ENCODE measurements at places on chromosomes 4 and X. TPM values are rescaled to one million over a fixed set of nuclear protein-coding genes. Genes with fewer than 3 reads are reported as not detected.

The TEX13B gene
- not detected for total RNA-seq

The FAM184B gene
- total RNA-seq = not detected

The CDX4 gene
- total RNA-seq = not detected

The IGBP1 gene
- total RNA-seq = 65.1 TPM

The POU4F2 gene
- total RNA-seq = not detected

The GSX2 gene
- total RNA-seq = not detected

The ETFDH gene
- total RNA-seq = 32.6 TPM

The SLC10A6 gene
- 7.1 TPM for total RNA-seq

DNA sequence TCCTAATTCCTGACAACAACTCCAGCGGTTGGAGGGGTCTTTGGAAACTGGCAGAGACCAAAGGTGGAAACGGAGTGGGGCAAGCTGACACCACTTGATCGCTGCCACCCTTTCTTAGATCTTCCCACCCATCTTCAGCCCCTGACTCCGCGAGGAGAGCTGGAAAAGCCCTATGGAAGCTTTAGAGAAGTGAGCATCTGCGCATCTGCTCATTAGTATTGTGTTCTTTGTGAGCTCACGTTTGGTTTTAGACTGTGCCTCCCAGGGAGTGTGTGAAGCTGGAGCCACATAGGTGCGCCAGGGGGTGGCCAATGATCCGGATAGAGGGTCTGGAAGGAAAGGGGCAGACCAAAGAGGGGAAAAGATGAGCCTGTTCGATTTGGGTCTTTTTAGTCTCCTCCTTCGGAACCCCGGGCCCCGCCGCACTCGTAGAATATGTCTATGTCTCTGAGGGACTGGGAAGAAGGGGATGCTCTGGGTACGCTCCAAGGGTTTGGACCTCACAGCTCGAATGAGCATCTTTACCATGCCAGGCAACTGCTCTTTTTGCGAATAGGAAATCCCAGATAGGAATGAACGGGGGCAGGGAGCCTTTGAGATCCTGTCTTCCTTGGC lies 578 bp upstream of the DKK2 start:
- H3K36me3 ChIP-seq = no peaks in the 10 kb centered on the region
- H3K27me3 ChIP-seq = peaks cover 7% of the 10 kb centered on the region
- H3K4me3 ChIP-seq = no peak overlapping the region
- no peak overlapping the region for H3K27ac ChIP-seq
- no peak for DNase-seq

DNA sequence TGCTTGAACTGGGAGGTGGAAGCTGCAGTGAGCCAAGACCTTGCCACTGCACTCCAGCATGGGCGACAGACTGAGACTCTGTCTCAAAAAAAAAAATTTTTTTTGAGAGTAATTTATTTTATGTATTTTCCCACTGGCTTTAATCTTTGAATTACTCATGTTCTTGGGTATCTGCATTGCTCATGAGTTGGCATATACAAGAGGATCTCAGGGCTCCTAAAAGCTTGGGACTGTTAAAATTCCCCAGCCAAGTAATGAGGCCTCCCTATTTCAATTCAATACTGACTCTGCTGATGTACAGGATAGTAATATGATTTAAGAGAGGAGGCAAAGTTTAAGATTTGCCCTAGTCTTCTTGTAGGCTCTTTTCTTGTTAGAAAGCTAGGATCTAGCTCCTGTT lies 6.2 kb downstream of the IL21 start:
- H3K4me1 ChIP-seq = peaks cover 14% of the 10 kb centered on the region
- no peaks in the 10 kb centered on the region for H3K27me3 ChIP-seq
- H3K4me3 ChIP-seq = no peak overlapping the region
- no peak for DNase-seq
- H3K27ac ChIP-seq = no peak overlapping the region
- no peaks in the 10 kb centered on the region for H3K36me3 ChIP-seq

- no peak overlapping the region for H3K27ac ChIP-seq
- DNase-seq = no peak
- H3K36me3 ChIP-seq = no peaks in the 10 kb centered on the region
- H3K4me3 ChIP-seq = no peak overlapping the region
- H3K27me3 ChIP-seq = no peaks in the 10 kb centered on the region
Observed at GRCh38 chrX:110180928-110181310, 137.0 kb downstream of the AMMECR1 start.

DNA sequence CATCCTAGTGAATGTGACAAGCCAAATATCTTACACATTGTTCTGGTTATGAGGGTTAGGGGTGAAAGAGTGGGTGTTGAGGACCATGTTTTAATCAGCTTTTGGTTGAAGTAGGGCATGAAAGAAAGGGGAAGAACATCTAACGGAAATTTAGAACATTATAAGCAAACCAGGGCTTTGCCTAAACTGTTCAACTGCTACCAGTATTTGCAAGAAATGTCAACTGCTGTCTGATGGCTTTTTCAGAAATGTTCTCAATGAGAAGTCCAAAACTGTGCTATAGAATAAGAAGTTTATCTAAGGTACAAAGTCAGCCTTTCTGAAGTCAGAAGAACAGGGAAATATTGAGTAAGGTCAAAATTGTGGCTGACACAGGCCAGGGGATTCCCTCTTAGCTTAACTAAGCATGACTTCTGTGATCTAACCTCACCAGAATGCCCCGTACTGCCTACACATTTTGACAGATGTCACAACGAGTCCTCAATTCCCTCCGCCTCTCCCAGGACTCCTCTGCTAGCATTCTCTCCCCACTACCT lies 67.1 kb downstream of the DTHD1 start:
- H3K27ac ChIP-seq = peak overlapping the region; percentile 83
- H3K4me3 ChIP-seq = no peak overlapping the region
- H3K4me1 ChIP-seq = peaks cover 40% of the 10 kb centered on the region

DNA sequence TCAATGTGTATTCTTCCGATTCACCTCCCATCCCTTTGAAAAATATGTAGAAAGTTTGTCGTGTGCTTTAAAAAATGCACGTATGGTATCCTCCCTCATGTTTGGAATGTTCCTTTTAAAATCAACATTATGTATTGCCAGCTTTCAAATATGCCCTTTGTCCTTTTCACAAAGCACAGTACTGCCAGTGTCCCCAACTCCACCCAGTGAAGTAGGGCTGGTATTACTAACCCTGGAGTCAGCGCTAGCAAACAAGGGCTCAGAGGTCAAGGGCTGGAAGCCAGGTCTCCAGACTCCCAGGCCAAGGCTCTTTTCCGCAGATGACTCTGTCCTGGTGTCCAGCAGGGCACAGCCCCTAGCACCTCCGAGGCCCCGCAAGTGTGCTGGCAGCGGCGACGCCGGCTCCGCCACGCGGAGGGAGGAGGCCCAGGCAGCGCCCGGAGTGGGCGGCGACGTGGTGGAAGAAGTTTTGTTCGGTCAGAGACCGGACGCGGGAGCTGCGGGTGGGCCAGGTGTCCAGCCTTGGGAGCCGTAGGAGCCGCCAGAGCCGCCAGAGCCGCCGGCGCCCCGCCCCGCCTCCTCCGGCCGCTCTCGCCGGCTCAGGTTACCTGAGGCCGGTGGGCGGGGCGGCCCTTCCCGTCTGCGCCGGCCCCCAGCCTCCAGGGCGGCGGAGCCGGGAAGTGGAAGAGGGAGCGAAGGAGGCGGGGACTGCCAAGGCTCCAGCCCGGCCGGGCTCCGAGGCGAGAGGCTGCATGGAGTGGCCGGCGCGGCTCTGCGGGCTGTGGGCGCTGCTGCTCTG lies at the start of gene IL13RA1:
Gene IL13RA1, plus strand, starts transcription at position 720 of the 799 bp plus-strand sequence. Its CDS starts 33 bp downstream, at position 753.
- peak within 1 kb of the TSS; percentile 85 for H3K27ac ChIP-seq
- H3K27me3 ChIP-seq = no peaks in the 10 kb centered on the region
- no peaks in the 10 kb centered on the region for H3K36me3 ChIP-seq
- peak within 1 kb of the TSS; percentile 44 for H3K4me3 ChIP-seq
- peaks cover 26% of the 10 kb centered on the region for H3K4me1 ChIP-seq

GRCh38 chr4:93749292-93749761 lies 79.2 kb upstream of the ATOH1 start:
- H3K4me3 ChIP-seq = no peak overlapping the region
- no peaks in the 10 kb centered on the region for H3K27me3 ChIP-seq
- no peaks in the 10 kb centered on the region for H3K36me3 ChIP-seq
- no peak overlapping the region for H3K27ac ChIP-seq
- no peak for DNase-seq

DNA sequence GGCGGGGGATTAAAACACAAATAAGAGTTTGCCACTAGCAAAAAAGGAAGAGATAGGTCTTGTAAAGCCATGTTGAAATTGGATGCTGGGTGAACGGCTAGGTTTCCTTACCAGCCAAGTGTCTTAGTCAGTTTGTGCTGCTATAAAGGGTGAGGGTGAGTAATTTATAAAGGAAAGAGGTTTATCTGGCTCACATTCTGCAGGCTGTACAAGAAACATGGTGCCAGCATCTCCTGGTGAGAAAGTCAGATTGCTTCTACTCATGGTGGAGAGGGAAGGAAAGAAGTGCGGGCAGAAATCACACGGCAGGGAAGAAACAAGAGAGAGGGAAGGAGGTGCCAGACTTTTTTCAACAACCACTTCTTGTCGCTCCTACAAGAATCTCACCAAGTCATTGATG lies 507.5 kb downstream of the SPOCK3 start:
- H3K4me1 ChIP-seq = no peaks in the 10 kb centered on the region
- DNase-seq = no peak
- H3K36me3 ChIP-seq = no peaks in the 10 kb centered on the region
- H3K4me3 ChIP-seq = no peak overlapping the region
- no peaks in the 10 kb centered on the region for H3K27me3 ChIP-seq

DNA sequence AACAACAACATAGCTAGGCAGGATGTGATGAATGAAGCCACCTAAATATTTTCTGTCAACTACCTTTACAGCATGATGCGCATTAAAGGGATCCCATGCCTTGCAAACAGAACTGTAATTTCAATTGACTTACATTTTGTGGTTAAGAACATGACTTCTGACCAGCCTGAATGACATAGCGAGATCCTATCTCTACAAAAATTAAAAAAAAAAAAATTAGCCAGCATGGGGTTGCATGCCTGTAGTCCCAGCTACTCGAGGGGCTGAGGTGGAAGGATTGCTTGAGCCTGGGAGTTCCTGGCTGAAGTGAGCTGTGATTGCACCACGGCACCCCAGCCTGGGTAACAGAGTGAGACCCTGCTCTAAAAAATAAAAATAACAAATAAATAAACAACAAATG lies 680.6 kb downstream of the IQCM start:
- no peaks in the 10 kb centered on the region for H3K4me1 ChIP-seq
- no peak overlapping the region for H3K4me3 ChIP-seq
- no peak for DNase-seq
- H3K27me3 ChIP-seq = no peaks in the 10 kb centered on the region

GRCh38 chr4:8285976-8286718 lies 16.6 kb downstream of the HTRA3 start:
- no peaks in the 10 kb centered on the region for H3K27me3 ChIP-seq
- no peaks in the 10 kb centered on the region for H3K4me1 ChIP-seq
- no peak overlapping the region for H3K4me3 ChIP-seq

- no peaks in the 10 kb centered on the region for H3K27me3 ChIP-seq
- H3K4me3 ChIP-seq = no peak overlapping the region
- H3K36me3 ChIP-seq = no peaks in the 10 kb centered on the region
- peak; percentile 30 for DNase-seq
Observed at GRCh38 chrX:153438532-153438931, 7.3 kb downstream of the TREX2 start.

GRCh38 chr4:153143527-153144348 lies 60.5 kb upstream of the TRIM2 start:
- no peak overlapping the region for H3K4me3 ChIP-seq
- DNase-seq = peak; percentile 35
- no peaks in the 10 kb centered on the region for H3K4me1 ChIP-seq
- H3K27ac ChIP-seq = no peak overlapping the region
- H3K27me3 ChIP-seq = no peaks in the 10 kb centered on the region

GRCh38 chr4:32560306-32560705 lies 1840.1 kb downstream of the PCDH7 start:
- peaks cover 5% of the 10 kb centered on the region for H3K4me1 ChIP-seq
- no peaks in the 10 kb centered on the region for H3K36me3 ChIP-seq
- peak overlapping the region; percentile 3 for H3K4me3 ChIP-seq
- H3K27me3 ChIP-seq = no peaks in the 10 kb centered on the region
- peak; percentile 64 for DNase-seq
- H3K27ac ChIP-seq = peak overlapping the region; percentile 47

DNA sequence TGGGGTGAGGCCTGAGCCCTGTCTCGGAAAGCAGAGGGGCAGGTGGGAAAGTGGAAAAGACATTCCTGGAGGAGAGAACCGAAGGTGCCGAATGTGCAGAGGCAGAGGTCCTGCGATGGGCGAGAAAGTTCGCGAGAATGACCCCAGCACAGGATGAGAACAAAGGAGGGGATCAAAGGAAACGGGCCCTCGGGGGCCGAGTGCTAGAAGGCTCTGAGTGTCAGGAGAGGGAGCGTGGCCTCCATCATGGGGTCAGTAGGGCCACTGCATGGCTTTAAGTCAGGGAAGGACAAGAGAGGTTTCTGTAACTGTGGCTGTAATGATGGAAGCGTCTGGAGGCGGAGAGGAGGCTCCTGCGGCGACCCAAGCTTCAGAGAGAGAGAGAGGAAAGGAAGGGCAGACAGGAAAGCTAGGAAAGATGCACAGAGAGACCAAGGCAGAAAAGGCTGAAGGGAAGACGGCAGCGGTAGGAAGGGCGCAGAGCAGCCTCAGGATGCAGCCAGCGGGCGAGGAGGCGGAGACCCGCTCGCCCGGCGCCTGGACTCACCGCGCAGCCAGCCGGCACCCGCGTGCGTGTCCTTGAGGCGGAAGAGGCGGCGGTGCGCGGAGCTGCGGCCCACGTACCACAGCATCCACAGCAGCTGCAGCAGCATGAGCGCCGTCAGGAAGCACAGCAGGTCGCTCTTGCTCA lies 669 bp downstream of the OTOP1 start:
- no peaks in the 10 kb centered on the region for H3K36me3 ChIP-seq
- no peak for DNase-seq
- no peaks in the 10 kb centered on the region for H3K4me1 ChIP-seq
- peaks cover 13% of the 10 kb centered on the region for H3K27me3 ChIP-seq
- no peak overlapping the region for H3K27ac ChIP-seq

- H3K4me1 ChIP-seq = no peaks in the 10 kb centered on the region
- no peaks in the 10 kb centered on the region for H3K27me3 ChIP-seq
- no peaks in the 10 kb centered on the region for H3K36me3 ChIP-seq
- DNase-seq = no peak
- H3K4me3 ChIP-seq = no peak overlapping the region
Observed at GRCh38 chr4:76974150-76974549, 24.6 kb downstream of the SEPTIN11 start.

DNA sequence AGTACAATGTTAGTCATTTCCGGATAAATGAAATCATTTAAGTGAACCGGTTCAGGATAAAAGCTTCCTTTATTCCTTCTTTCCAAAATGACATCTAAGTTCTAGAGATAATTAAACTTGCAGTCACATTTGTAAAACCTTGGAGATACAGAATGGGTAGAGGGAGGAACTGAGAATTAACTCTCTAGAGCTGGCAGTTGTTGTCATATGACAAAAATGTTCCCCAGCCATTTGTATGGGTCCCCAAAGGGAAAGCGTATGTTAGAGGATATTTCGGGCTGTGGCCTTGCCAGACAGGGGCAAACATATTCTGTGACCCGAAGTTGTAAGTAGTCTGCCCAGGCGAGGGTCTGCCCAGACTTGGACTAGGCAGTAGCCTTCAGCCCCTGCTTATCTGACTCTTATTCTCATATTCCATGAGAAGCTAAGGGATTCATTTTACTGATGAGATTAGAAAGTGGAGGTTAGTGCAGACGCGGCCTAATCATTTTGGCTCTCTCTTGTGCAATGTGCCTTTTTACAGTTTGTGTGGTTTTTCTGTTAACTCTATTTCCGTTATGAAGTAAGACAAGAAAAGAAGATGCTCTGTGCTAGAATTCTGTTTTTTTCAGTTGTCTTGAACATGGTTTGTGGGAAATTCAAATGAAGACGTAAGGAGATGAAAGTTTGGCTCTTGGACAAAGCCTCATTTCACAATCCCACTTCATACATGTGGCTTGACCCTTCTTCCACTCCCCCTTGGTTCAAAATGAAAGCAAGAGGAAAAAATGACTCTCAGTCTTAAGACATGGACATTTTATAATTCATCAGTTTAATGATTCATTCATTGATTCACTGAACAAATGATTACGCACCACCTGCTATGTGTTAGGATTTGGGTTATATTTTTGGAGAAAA lies 2394.2 kb upstream of the AGA start:
- H3K4me1 ChIP-seq = no peaks in the 10 kb centered on the region
- no peak overlapping the region for H3K4me3 ChIP-seq
- no peaks in the 10 kb centered on the region for H3K36me3 ChIP-seq
